Fibroblast of pulmonary artery (primary cell): ENCODE measurements at places on chromosomes 6 and 20.

DNA sequence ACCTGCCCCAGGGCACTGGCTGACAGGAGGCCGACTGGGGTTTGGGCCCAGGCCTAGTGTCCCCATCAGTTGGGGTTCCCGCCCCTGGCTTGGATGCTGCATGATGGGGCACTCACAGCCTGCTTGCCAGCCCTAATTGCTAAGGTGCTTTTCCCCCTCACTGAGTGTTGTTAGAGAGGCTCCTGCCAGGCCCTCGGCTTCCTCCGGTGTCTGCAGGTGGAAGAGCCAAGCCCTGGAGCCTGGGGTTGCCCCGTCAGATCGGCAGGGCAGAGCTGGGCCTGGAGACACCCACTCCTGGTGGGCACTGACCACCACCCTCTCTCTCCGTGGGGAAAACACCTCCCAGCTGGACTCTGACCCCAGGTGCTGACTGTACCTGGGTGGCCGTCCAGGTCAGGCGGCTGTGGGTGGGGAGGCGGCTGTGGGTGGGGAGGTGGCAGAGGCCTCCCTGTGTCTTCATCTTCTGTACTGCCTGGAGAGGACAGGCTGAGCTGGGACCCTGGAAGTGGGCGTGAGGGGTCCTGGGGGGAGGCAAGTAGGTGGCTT is 6.0 kb upstream of the CABLES2 start:
- DNase-seq: no peak

DNA sequence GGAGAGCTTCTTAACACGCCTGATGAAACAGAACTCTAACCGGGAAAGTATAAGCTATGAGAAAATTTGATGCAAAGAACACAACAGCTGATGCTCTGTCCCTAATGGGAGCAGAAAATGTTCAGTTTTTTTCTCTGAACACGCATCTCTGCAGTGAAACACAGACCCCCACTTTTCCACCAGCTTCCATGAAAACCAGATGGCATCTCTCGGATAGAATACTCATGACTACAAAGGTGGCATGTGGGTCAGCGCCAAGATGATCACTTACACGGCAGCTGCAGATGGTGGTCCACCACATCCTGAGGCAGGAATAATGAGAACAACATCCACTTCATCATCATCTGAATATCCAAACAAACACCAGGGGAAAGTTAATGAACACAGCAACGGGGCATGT is 85.2 kb upstream of the CNR1 start:
- DNase-seq: no peak

GRCh38 chr20:46709459-46710152 is at the start of gene SLC2A10:
TSS of gene SLC2A10 (plus strand) at chr20:46709649. CDS start at chr20:46709737, 88 bp downstream.
- peak; percentile 56 for DNase-seq

GRCh38 chr6:105164418-105164817 is 15.4 kb downstream of the POPDC3 start:
- peak; percentile 48 for DNase-seq

- no peak for DNase-seq
Observed at GRCh38 chr6:110528930-110529325, 52.5 kb upstream of the SLC22A16 start.

DNA sequence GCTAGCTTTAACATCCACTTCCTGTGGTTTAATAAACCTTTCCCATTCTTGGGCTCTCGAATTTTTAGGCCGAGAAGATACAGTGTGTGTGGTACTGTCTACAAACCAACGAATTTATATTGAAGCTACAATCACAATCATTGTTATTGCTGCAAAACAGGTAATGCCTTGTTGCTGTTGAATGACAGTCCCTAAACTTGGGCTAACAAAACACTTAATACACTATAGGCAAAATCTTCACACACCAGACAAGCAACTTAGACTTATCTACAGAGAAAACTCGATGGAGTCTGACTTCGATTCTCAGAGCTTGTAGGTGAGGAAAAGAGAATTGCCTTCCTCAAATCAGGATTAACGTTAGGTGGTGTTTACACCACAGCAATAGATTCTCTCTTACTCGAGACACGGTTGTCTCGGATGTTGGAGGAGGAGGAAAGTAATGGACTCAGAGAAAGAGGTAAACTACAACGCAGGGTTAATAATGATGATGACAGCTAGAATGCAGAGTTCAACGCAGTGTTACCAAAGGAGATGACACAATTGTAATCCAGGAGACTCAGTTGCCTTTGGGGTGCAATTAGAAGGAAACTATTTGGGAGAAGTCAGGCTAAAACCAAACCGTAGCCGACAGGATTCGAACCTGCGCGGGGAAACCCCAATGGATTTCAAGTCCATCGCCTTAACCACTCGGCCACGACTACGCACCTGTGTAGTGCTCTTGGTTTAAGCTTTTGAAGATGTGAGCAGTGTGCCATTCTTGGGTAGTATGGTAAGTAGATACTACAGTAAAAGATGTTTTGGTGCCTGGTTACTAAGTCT is 32.5 kb upstream of the ZNF184 start:
- DNase-seq: peak; percentile 48

GRCh38 chr6:5191722-5192121 is 69.0 kb downstream of the LYRM4 start:
- DNase-seq: no peak

DNA sequence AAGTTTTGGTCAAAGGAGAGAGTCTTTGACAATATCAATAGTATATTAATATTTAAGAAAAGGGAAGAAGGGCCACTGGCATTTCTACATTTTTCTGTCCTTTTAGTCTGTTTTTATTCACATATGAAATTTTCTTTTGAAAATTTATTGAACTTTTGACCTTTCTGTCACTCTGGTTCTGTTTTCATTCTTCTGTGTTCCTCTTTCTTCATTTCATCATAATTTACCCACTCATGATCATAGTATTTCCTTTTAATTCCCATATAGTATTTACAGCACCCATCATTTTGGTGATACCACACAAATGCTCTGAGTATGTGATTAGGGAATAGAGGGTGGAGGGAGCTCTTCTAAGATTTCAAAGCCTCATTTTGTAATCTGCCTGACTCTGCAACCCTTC is 142.8 kb downstream of the GJA1 start:
- no peak for DNase-seq

DNA sequence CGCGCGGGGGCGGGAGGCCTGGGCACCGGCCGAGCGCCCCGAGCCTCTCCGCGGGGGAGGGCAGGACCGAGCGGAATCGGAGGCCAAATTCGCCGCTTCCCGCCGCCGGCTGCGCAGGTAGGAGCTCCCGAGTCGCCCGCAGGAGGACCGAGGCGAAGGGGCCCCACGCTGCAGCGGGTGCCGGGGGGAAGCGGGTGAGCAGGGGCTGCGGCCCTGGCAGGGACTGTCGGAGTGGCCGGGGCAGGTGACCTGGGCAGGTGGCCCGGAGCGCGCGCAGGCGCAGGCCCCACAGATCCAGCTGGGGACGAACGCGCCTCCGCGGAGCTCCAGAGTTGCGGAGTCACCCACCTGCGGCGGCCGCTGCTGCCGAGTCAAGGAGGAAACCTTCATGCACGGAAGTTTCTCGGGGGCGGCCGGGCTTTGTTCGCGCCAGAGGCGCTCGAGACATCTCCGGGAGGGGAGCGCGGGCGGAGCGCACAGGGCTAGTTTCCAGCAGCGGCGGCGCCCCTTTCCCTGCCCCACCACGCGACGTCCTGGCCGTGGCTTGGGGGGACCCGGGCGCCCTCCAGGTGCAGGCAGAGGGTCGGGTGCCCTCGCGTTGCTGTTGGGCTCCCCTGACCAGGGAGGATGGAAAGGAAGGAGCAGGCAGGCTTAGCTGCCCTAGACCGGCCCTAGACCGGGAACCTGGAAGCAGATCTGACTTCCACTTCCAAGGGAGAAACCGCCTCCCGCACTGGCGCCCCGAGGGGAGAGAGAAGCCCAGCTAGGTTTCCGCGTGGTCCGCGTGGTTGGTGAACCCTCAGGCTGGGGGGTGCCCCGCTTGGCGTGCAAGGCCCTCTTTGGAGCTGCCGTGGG is 590 bp downstream of the SLCO4A1 start:
- no peak for DNase-seq

GRCh38 chr20:9926476-9926875 is 87.6 kb upstream of the PAK5 start:
- no peak for DNase-seq
